ENCODE measurements at places on chromosomes 7 and 10.

GRCh38 chr10:48478980-48479811 is 125.7 kb downstream of the ARHGAP22 start:
- DNase-seq, result no peak

DNA sequence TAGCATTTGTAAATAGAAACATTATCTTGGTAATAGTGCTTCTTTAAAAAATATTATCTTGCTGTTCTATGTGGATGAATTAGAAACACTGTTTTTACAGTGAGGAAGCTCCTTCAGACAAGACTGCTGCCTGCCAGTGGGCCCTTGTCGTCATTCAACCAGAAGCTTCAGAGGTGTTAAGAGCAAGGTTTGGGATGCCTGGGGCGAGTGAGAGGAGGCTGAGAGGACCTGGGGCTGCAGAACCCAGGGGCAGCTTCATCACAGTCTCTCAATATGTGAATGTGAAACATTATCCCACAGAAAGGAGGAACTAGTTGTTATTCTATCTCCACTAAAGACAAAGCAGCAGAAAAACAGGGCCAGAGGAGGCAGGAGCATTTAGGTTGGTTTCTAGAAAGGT is 8.1 kb downstream of the PLPP4 start:
- no peak for DNase-seq

- no peak for DNase-seq
These were observed 198.1 kb downstream of the FZD1 start for GRCh38 chr7:91462316-91462715.

DNA sequence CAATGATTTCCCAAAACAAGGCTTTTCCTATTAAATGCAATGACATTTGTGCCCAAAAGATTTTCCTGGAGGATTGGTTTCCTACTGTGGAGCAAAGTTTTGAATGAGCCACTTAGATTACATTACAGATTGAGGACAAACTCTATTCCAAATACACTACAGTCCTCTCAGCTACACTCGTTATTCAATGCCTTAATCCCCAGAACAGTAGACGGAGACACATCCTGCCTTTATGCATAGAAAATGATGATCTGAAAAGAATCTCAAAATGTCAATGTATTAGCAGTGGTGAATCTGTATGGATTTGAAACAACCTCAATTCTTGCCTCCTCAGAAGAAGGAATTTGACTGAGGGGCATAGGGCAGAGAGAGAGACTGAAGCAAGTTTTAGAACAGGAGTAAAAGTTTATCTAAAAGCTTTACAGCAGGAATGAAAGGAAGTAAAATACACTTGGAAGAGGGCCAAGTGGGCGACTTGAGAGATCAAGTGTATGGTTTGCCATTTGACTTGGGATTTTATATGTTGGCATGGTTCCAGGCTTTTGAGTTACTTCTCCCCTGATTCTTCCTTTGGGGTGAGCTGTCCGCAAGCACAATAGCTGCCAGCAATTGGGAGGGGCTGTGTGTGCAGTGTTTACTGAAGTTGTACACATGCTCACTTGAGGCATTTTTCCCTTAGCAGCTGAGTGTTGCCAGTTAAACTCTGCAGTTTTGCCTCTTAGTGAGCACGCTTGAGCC is 891.9 kb upstream of the MBL2 start:
- DNase-seq, result no peak

DNA sequence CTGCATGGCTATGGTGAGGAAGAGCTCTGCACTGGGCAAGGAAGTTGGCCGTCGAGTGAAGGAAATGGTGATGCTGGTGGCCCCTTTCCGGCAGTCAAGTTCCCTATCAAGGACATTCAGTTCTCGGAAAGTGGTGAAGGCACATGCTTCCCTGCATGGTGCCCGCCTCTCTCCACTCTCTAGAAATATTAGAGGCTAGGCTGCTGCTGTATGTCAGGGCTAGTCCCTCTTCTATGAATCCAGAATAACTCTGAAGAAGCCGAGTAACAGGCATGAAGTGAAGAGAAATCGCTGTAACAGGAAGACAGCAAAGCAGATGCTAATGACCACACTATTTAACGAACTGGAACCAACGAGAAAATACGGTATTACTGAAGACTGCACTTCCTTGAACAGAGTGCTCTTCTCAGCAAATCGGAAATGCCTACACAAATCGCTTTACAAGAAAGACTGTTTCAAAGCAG is 5.4 kb downstream of the IDI1 start:
- DNase-seq, result no peak

DNA sequence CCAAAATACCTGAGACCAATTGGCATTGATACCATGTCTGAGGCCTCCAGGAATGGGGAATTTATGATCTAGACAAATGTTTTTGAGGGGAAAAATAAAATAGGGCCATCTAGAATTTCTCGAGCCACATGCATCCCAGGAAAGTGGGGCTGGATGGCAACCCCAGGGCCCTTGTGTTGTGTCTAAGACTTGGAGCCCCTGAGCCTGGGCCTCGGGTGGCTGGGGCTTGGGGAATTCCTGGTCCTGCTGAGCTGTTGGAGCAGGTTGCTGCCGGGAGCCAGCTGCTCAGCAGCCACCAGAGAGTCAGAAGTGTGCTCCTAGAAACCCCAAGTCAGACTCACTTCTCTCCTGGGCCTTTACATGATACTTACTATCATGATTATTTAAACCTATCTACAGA is 172.9 kb downstream of the WDR37 start:
- DNase-seq, result no peak

GRCh38 chr10:7457478-7458316 is 46.9 kb upstream of the SFMBT2 start:
- no peak for DNase-seq

DNA sequence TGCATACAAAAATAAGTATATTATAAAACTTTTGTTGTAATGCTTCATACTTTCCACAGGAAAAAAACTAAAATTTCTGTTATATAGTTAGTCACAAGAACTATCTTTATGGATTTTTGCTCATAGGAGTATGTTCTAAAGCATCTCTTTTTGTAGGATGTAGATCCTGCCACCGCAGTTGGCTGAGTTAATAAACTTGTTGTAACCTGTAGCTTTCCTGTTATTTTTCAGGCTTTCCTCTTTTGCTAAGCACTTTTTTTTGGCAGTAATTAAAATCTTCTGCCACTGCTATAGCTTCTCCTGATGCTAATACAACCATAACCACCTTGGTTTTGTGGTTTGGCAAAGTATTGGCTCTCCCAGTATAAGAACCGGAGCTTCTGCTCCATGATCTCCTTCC is 60.3 kb downstream of the WNT2 start:
- DNase-seq, result no peak

GRCh38 chr10:91104193-91105041 is 116.0 kb upstream of the PCGF5 start:
- no peak for DNase-seq

GRCh38 chr7:129495987-129496386 is 6.3 kb upstream of the SMKR1 start:
- DNase-seq, result no peak

DNA sequence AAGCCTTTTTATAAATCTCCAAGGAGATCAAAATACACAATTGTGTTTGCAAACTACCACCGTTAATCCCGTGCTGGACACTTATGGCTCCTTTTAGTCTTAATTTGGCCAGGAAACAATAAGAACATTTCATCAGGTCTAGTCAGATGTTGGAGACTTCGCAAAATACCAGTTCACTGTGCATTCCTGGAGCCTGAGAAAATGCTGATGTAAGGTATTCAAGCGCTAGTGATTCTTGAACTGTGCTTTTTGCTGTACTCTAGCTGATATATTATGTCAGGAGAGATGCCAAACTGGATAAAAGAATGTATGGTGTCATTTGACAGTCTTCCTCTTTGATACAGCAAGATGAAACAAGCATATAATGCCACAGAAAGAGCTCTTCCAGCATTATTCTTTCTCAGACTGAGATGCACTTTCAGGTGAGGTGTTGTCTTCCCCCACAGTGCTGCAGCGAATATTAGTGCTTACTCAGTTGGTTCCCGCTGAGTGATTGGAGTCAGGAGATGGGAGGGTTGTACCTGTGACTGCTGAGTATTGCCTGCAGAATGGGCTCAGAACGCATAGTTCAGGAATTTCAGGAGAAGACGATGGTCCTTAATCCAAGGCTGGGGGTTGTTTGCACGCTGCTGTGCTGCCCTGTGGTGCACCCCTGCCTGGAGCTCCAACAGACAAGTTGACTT is 59.2 kb downstream of the OGDH start:
- no peak for DNase-seq

- no peak for DNase-seq
These were observed 473.5 kb upstream of the AKR1E2 start for GRCh38 chr10:4352414-4352961.

DNA sequence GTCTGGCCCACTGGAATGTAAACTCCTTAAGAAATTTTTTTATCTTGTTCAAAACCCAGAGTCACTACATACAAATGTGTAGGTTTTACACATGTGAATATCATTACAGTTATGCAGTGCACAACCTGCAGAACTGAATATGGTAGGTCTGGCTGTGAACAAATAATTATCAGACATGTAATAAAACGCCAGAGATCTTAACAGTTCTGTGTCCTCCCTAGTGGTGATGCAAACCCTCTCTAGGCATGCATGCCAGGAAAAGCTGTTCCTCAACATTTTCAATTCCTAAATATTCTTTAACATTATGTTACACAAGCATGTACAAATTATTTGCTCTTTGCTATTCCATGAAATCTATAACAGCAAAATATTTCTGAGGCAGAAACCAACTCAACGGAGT is 124.6 kb downstream of the IMMP2L start:
- DNase-seq, result no peak

Measured in stimulated activated CD4-positive, alpha-beta T cell treated with anti-CD3 and anti-CD28 coated beads, Interleukin-2, amount 100 ng/mL, for 4 hours (primary cell).